ENCODE measurements at places on chromosomes 1 and 21.

DNA sequence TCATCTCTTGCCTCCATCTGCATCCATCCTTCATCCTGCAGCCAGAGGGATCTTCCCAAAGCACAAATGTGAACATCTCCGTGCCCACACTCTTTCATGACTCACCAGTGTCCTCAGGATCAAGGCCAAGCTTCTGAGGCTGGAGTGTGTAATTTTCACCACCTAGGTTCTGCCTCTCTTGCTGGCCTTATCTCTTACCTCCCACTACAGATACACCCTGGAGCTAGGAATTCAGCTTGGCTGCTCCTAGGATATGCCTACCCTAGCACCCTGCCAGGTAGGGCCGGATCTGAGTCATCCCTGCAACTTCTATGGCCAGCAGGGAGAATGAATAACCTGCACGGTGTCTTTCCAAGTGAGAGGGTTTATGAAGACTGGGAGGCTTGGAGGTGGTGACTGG, 208.7 kb upstream of the CSF3R start:
- DNase-seq: no peak

DNA sequence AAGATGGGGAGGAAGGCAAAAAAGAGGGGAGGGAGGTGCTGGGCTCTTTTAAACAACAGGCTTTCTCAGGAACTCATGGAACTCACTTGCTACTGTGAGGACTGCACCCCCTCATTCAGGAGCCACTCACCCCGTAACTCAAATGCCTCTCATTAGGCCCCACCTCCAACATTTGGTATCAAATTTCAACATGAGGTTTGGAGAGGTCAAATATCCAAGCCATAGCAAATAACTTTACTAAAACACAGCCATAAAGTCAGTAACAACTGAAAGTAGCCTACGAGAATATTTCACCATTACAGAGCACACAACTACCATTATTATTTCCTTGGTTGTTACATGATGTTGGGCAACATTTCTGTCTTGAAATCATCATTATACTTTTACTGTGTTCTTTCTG, 13.1 kb upstream of the DMRTB1 start:
- no peak for DNase-seq

GRCh38 chr1:182716740-182717720, 32.6 kb upstream of the RGS8 start:
- DNase-seq: no peak

DNA sequence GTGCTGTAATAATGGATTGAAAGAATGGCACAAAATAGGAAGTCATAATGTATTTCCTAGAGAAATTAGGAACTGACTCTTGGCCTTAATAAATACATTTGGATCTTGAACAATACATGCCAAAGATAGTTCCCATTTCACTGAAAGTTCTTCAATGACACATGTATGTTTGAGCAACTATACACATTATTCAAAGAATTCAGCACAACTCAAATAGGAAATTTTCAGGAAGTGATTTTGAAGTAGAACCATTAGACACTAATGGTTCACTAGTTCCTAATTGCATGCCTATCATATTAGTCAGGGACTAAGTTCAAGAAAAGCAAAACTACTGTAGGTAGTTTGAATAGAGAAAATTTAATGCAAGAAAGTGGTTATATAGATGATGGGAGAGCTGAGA, 404.7 kb downstream of the LMO4 start:
- no peak for DNase-seq
